Caudate nucleus (tissue), 63 donors: ENCODE measurements at places on chromosomes 7 and 10.

DNA sequence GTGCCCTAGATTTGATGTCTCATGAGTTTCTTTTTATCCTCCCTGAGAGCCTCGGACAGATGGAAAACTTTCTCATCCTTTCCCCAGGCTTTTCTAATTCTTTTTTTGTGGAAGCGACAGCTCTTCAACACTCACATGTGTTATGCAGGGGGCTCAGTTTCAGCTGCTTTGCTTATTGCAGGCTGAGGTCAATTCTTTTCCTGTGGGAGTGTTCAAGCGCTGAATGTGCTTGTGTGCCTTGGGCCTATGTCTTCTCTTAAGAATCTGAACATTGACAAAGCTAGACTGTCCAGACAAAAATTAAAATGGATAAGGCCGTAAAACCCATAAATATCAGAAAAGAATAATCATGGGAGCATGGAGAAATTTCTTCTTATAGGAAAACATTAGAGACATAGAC, 125.2 kb upstream of the STEAP4 start:
- no peak for DNase-seq

- DNase-seq: no peak
Measured at GRCh38 chr10:53598914-53599313, 826.3 kb upstream of the MBL2 start.

DNA sequence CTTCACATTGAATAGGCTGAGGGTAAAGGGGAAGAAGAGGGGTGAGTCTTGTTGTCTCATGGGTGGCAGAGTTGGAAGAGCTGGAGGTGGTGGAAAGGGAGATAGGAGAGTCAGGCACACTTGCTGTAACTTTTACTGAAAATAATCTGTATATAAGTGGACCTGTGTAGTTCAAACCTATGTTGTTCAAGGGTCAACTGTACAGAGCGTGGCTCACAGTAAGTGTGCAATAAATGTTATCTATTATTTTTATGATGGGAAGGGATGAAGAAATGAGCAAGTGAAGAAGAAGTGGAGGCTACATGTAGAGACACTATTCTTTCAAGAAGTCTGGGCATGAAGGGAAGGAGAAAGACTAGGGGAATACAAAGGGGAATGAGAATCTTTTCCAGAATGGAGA, 71.5 kb upstream of the FAM133B start:
- no peak for DNase-seq

GRCh38 chr7:157465891-157466866, 129.4 kb downstream of the DNAJB6 start:
- no peak for DNase-seq

DNA sequence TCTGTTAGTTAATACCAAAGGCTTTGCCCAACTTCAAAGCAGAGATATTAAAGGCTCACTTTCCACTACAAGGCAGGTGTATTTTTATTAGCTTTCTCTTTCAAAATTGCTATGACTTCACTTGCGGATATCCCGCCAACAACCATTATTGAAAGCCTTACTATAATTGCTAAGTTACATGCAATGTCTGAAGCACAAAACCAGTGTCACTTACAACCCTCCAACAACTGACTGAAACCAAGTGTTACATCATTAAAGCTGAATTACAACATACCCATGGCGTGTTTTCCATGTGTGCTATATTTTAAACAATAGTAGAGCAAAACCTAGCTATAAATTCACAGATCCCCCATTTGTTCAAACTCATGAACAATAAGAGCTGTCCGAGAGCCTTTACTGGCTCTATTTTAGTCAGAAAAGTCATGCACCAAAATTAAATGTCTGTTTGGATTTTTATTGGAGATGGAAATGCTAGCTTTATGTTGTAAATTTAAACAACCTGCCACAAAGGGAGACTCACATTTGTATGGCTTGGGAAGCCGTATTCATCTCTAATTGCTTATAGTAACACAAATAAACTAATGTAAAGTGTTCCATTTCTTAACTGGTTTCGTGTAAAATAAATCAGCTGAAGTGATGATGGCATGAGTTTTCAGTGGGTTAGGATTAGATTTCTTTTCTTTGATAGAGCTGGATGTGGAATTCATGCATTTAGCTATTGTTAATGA, 227.1 kb downstream of the AGMO start:
- no peak for DNase-seq

DNA sequence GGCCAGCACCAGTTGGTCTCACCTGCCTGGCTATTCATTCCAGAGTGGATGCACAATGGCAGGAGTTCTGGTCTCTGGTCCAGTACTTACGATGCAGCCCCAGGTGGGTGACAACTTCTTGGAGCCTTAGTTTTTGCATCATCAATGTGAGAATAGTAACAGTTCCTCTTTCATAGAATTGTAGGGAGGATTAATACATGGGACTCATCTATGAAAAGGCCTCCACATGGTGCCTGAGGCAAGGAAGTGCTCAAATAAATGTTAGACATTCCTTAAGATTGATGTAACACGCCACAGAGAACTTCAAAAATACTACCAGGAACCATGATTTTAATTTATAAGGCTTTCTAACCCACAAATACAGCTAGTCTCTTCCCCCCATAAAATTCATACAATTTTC, 120.1 kb upstream of the CHST15 start:
- DNase-seq: no peak

GRCh38 chr7:37831244-37831643, 17.2 kb upstream of the NME8 start:
- DNase-seq: no peak

DNA sequence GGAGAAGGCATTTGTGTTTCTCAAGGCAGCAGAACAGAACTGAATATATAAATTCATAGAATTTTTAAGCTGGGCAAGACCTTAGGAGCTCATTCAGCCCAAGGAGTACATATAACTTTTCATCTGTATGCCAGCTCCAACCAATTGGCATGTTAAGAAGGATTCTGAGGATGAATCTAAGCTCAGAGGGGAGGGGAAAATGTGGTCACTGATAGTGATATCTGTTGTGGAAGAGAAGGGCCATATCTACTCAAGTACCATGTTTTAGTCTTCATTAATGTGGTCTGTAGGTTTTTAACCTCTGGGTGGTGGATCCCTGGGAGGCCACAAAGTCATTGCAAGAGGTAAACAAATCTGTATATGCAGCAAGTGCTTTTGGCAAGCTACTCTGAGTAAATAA, 6.4 kb downstream of the CALD1 start:
- DNase-seq: no peak

GRCh38 chr7:107075863-107076574, 31.5 kb downstream of the PRKAR2B start:
- no peak for DNase-seq

DNA sequence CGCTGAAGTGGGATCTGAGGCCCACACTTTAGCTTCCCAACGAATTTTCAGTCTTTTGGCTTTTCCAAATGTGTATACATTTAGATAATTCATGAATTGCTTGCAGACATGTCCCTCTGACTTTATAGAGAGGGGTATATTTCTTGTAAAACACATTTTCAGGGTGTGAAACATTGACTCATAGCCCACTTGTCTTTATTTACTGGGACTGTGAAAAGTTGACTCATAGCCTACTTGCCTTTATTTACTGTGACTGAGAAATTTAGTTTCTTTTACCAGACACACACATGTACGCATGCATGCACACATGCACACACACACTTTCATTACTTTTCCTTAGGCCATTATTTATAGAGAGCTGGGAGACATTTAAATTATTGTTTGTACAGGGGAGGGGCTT, 79.1 kb downstream of the VTI1A start:
- DNase-seq: no peak

DNA sequence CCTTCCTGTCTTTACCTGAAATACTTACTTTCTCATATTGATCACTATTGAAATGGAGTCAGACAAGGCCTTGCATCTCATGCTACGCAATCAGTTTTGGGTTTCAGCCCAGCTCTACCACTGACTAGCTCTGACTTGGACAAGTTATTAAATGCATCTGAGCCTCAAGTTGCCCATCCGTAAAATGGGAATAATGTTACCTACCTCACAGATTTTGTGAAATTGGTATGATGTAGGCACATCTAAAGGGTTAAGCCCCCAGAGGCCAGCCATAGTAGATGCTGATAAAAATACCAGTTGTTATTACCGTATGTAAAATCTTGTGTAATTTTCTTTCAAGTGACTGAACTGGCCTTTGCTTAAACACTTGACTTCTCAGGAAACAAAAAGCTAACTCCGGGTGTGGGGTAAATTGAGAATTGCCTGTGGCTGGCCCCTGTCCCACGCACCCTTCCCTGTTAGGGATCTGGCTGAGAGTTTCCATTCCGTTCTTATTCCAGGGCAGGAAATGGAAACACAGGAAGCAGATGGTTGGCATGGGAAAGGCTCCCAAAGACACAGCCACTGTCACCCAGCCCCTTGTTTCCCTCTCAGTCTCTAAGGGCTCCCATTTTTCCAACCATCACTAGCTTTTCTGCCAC, 7.5 kb downstream of the DUSP5 start:
- DNase-seq: no peak

- peak; percentile 8 for DNase-seq
Measured at GRCh38 chr7:102236592-102237287, 49.9 kb upstream of the SH2B2 start.

DNA sequence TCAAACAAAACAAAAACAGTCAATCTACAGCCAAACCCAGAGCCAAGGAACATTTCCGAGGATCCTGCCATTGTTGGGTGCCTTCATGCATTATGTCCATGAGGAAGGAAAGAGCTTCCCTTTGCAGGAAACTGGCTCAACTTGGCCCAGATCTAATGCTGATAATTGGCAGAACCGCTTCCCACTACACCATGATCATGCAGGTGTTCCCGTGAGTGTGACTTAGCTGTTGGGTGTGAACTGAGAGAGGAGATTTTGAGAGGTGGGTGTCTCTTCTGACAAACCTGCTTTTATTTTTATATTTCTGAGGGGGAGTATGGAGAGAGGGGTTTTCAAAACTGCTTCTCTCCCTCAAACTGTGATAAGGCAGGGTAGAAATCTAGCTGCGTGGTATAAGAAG, 14.6 kb downstream of the SAP25 start:
- DNase-seq: peak; percentile 42

GRCh38 chr7:143117395-143117794, 14.5 kb upstream of the PIP start:
- DNase-seq: no peak

DNA sequence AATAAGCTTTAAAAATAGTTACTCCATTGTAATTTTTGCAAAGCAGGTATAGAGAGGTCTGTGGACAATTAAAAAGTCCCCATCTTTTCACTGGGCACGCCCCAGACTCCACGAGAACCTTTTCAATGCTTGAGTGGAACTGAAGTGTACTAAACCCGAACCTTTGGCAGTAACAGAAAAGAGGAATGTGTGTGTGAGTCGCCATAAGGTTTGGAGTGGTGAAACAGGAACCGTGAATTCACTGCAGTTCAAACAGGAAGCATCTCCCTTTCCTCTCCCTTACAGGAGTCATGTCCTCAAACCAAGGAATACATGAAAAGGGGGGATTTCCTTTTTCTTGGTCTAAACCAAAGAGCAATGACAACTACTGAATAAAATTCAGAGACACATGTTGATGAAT, 23.2 kb downstream of the NDUFB2 start:
- no peak for DNase-seq

DNA sequence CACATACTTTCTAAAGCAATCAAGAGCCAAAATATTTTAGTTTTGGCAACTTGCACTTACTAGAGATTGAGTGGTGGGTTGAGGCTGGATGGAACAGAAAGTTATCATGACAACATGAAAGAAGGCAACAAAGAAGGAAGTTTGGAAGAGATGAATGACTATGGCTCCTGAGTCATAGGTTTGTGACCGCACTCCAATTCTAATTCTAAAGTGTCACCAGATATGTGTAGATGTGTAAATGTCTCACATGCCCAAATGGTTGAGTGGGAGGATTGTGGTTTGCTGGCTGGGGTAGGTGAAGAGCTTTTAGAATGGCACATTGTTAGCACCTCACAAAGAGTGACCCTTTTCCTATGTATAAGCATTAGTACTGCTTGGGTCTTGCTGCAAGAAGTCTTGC, 20.2 kb downstream of the TAS2R16 start:
- no peak for DNase-seq

GRCh38 chr10:70678757-70679489, 6.6 kb downstream of the ADAMTS14 start:
- DNase-seq: no peak

- DNase-seq: no peak
Measured at GRCh38 chr10:112810711-112811151, 139.3 kb upstream of the TCF7L2 start.

DNA sequence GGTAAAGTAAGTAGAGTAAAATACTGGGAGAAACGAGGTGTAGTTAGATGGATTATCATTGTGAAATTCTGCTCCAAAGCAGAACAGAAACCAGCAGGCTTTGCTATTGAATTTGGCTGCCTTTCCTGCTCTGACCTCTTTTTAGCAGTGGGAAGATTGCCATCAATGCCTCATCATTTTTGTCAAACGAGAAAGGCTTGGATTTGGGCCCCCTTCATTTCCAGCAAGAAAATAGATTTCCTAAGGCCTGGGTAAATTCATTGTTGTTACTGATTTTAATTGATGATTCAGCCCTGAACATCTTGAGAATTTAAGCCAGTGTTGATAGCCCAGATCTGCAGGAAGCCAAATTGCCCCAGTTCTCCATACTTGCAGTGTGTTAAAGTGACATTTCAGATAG, 35.2 kb upstream of the ASAH2 start:
- DNase-seq: no peak

GRCh38 chr7:31899356-31899927, 170.8 kb downstream of the PDE1C start:
- no peak for DNase-seq

DNA sequence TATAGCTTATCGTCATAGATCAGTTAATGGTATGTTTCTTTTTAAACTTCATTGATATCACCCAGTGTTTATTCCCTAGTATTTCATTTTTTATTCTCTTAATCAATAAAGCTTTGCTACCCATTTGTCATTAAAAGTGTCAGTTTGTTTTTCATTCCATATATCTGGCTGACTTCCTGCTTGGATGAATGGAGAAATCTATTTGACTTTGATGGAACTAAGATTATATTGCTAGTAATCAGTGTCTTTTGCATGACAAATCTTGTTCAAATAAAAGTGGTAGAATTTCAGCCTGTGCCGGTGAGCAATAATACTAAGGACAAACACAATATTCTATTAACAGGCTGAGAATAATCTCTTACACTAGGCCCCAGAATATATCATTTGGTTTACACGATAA, 203.3 kb downstream of the SEC23IP start:
- no peak for DNase-seq

DNA sequence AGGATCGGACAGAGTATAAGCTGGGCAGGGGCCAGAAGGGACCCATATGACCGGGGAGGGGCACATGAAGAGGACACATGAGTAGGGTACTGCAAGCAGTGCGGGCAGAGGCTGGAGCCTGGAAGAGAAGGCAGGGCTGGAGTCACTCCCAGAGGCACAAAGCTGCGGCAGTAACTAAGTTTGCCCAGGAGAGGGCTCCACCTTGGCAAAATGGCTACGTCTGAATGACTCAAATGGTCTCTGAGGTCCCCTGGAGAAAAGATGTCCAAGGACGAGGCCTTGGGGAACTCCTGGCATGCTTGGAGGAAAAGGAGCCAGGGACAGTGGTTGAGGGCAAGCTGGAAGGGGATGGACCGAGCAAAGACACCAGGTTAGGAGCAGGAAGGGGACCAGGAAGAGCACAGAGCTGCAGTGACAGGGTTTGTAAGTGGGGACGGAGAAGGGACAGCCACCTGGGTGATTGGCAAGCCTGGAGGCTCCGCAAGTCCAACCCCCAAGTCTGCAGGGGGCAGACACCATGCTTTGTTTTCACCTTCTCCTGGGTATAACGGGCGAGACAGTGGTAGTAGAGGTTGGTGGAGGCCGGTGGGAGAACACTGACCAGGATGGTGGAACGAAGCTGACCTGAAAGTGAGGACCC, 43.1 kb upstream of the LBX1 start:
- peak; percentile 21 for DNase-seq
